ENCODE measurements at places on chromosomes 5 and 9.

GRCh38 chr5:10645146-10645545, 81.3 kb downstream of the ANKRD33B start:
- DNase-seq: no peak

DNA sequence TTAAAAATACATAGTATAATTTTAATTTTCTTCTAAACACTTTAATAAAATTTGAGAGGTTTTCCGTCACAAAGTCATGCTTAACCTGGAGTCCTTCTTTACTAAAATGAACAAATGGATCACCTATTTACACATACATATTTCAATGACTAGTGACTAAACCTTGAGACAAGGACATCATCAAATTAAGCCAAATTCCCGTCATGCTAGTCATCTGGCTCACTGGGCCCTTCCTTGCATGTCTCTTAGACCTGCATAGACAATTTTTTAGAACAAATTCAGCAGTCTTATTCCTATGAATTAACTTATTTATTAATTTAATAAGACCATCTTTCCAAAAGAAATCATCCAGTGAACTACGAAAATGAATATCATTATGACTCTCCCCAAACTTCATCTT, 26.6 kb downstream of the ERAP2 start:
- DNase-seq: no peak

DNA sequence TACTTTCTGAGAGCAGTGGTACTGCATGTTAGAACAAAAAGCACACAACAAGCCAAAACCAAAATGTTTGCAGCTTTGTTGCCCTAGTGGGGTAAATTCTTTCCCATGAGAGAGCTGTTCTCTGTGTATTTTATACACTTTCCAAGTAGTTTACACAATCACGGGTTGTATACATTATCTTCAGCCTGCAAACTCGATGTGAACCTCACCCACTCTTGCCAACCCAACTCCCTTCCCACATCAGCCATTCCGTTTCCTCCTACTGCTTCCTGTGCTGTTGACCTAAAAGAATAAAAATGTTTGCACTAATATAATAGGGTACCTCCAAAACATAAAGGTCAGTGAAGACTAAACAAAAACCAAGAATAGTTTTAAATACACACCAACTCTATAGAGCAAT, 47.0 kb downstream of the IQGAP2 start:
- DNase-seq: no peak

DNA sequence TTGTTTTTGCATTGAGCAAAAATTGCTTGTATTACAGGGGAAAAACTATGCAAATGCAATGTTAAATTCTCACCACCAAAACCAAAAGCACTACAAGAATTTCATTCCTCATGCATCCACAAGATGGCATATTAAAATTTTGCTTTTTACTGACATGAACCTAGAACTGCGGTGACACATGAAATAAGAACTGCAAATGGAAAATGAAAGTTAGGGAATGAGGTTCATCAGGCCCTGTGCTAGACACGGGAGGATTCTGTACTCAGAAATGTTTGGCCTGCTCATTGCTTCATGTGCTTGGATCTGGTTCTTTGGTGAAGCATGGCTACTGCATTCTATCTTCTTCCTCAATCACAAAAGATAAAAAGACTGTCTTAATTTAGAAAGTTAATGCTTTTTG, 9.1 kb upstream of the RFK start:
- DNase-seq: peak; percentile 90

GRCh38 chr5:38413696-38414095, 142.8 kb downstream of the LIFR start:
- no peak for DNase-seq

DNA sequence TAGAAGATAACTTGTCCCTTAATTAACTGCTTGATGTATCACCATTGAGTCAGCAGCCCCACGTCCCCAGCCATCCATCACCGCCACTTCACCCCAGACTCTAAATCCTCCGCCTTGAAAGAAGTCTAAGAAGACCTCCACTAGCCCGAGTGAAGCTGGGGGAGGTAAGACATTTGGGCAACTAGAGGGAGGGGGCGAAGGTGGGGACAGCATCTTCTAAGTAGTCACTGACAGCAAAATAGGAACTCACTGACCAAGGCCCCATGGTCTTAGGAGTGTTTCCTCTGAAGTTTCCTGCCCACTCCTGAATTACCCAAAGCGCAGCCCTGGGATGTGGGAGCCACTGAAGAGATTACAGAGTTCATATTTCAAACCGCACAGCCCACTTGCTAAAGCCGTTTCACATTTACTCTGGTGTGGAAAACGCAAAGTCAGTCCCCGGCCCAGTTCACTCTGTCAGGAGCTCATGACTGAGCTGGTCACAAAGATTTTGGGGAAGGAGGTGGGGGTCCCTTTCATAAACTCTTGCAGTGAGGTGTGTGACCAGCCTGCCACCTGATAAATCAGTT, 107.4 kb downstream of the LHFPL2 start:
- DNase-seq: no peak

GRCh38 chr5:77076961-77077828, 9.9 kb downstream of the ZBED3 start:
- DNase-seq: no peak

- no peak for DNase-seq
Measured at GRCh38 chr5:72074251-72074650, 33.0 kb upstream of the MAP1B start.

DNA sequence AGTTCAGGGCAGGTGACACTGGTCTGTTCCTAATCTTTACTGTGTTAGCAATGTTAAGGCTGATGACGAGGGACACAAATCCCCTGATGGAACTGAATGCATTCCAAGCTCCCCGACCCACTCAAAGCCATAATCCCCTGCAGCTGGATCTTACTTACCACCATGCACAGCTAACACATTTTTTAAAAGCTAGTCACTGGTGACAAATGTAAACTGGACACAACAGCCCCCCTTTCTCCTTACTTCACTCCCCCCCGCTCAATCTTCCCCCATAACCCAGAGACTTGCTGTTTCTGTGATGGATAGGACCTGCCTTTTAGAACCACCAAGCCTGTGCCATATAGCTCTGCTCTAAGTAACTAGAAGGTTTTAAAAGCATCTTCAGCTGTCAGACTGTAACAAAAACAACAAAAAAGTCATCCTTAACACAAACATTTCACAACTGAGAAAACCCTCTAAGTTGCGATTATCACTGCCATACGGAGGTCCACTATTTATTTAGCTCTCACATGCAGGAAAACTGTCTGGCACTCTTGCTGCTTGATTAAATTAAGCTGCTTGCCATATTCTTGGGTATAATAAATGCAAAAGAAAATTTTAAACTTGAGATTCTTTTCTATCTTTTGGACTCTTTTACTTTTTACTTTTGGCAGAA, 44.4 kb downstream of the BNC2 start:
- peak; percentile 29 for DNase-seq

- DNase-seq: no peak
Measured at GRCh38 chr5:150895431-150896428, 9.1 kb downstream of the ZNF300 start.

DNA sequence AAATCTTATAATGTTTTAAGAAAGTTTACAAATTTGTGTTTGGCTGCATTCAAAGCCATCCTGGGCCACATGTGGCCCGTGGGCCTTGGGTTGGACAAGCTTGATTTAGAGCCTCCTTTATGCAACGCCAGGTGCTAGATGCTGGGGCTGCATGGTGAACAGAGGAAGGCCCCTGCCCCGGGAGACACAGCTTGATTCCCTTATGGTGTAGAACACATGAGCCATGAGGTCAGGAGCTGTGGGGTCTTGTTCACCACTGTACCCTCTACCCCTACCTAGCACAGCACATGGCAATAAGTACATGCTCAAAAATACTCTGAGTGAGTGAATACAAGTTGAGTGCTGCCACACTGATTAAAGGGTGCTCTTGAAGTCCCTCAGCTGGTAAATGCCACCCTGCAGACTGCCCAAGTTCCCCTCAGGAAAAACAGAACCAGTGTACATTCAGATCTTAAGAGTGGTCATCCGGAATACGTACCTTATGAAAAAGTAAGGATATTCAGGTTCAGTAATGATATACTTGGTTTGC, 71.9 kb downstream of the ARRDC3 start:
- DNase-seq: peak; percentile 19

GRCh38 chr5:65779643-65780042, 57.6 kb downstream of the NLN start:
- DNase-seq: no peak

GRCh38 chr9:124329206-124329792, 71.5 kb downstream of the NEK6 start:
- DNase-seq: no peak
